ENCODE measurements at places on chromosomes 7 and 10.
A peak's percentile ranks its signal among the peaks of the same experiment; 100 is the strongest.

DNA sequence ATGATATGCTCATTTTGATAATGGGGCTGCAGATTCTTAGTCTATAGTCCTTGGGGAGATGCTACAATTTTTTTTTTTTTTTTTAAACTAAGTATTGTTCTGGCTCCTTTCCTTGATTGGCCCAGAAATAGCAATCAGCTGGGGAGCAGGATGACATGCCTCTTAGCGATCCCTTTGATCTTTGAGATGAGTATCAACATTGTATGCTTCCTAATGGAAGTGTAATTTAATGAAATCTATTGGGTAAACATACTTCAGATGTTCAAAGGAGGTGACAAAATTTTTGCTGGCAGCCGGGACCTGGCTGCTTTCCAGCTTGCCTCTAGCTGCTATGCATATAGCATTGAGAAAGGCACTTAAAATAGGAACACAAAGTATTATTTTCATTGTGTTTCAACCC lies 43.5 kb downstream of the VTI1A start:
- no peak for DNase-seq

DNA sequence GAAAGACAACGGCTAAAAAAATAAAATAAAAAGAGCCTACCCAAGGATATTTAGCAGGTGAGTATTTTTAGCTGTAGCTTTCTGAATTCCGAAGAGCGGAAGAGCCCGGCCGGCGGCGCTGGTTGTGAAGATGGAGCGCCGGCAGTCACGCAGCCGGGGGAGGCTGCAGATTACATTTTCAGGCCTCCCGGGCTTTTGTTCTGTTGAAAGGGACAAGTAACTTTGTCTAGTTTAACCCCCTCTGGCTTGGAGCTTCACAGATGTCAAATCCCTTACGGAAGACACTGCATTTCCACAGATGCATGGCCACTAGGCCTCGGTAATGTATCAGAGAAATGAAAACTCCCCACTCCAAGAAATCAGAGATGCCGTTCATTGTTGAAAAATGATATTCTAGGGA lies 497.6 kb upstream of the MKI67 start:
- DNase-seq, result no peak

- no peak for DNase-seq
Measured at GRCh38 chr10:224571-224970, 89.3 kb downstream of the ZMYND11 start.

DNA sequence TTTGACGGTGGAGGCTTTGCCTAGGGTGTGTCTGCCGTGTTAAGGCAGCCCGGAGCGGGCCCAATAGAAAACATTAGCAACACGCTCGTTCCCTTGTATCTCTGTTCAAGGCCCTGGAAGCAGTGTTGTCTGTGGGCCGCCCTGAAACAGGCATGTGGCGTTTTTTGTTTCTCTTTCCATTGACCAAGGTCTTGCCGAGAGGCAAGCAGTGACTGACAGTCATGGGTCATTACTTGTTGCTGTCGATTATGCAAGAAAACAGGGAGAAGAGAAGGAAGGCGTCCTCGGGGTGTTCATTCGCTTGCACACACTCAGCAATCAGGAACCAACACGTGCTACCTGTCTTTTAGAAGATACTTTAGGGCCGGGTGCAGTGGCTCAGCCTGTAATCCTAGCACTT lies 92.5 kb downstream of the EZH2 start:
- no peak for DNase-seq

- no peak for DNase-seq
Measured at GRCh38 chr10:86693275-86693674, 25.0 kb downstream of the LDB3 start.

DNA sequence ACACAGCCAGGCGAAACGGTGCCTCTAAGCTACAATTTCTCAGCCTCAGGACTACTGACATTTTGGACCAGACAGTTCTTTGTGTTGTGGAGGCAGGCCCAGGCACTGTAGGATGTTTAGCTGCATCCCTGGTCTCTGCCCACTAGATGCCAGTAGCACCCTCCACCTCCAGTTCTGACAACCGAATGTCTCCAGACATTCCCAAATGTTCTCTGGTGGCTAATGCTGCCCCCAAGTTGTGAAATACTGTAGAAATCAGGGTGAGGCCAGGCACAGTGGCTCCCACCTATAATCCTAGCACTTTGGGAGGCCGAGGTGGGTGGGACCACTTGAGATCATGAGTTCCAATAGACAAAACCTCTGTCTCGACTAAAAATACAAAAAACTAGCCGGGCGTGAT lies 18.2 kb downstream of the HNRNPF start:
- DNase-seq, result peak; percentile 24

DNA sequence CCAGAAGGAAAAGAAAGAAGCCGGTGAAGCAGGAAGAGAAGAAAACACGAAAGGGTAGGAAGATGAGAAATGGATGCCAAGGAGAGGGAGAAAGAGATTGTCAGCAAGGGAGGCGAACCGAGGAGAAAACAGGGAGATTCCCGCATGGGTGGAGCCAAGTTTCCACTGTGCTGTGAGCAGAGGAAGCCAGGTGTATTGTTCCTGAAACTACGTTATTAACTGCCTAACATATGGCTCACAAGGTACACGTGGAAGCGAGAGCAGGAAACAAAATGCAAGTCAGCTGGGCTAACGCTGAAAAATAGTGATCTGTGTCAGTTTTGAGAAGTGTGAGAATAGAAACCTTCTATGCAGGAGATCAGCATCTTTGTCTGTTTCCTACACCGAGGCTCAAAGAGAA lies 20.4 kb upstream of the HIPK2 start:
- DNase-seq, result no peak

DNA sequence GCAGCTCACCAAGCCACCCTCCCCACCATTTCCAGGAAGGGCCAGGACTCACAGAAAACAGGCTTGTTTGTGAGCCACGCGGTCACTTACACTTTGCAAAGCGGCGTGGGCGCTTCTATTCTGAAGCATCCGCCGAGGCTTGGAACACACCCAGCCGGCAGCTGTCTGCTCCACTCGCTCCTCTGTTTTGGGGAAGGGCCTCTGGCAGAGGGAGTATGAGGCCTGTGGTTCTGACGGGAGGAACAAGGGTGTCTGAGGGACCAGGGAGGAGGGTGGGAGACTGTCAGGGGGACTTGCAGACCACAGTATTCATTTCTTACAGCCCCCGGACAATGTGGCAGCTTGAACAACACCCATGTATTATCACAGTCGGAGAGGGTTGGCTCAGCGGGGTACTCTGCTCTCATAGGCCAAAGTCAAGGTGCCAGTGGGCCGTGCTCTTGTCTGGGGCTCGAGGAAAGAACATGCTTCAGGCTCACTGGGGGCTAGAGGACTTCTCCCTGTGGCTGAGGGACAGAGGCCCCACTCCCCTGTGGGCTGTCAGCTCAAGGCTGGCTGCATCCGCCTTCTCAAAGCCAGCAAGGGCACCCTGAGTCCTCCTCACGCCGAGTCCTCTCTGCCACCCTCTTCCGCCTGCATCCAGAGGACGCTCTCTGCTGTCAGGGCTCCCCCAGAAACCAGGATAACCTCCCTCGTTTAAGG lies 60.4 kb upstream of the FAM20C start:
- DNase-seq, result peak; percentile 72

GRCh38 chr7:134327896-134328295 lies 11.2 kb upstream of the SLC35B4 start:
- DNase-seq, result peak; percentile 73

GRCh38 chr10:91352760-91353159 lies 57.4 kb upstream of the HECTD2 start:
- DNase-seq, result no peak

DNA sequence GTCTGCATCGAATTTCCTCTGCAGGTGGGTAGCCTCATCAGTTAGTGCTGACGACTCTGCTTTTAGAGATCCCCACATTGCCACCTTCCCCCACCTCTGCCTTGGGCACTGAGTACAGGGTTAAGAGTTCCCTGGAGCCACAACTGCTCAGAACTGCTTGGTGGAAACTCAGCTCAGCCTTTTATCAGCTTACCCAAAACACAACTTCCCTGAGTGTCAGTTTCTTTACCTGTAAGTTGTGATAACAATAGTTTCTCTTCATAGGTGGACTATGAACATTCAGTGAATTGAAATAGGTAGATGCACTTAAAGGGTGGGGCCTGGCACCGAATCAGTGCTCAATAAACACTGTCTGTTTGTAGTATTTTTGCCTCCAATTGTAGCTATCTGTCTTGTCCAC lies 11.3 kb downstream of the ASB13 start:
- DNase-seq, result no peak

GRCh38 chr10:93452143-93452542 lies 30.0 kb downstream of the MYOF start:
- DNase-seq, result no peak

- no peak for DNase-seq
Measured at GRCh38 chr10:14271621-14272020, 59.1 kb downstream of the FRMD4A start.

DNA sequence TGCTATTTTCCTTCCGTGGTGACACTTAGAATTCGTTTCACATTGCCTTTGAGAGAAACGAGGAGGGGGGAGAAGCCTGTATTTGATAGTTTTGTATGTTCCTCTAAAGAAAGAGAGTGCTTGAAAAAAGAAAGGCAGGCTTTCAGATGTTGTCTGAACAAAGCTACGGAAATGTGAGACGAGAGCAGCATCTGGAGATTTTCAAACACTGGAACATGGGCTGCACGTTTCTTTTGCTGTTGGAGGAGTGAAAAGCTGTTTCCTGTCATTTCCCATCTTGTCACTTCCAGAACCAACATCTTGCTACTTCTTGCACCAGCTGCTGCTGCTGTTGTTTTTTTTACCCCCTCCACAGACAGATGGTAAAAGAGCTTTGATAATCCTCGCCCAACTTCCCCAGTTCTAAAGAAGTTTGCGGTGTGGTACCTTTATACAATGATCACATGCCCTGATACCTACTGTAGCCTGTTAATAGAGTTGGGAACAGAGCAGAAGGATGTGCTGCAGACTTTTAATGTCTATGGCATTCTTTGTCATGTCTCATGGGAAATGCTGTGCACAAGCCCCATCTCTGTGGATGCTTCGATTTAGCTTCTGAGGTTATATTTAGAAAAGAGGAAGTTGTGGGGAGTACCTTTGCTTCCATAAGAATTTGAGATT lies 408.1 kb downstream of the AUTS2 start:
- no peak for DNase-seq

DNA sequence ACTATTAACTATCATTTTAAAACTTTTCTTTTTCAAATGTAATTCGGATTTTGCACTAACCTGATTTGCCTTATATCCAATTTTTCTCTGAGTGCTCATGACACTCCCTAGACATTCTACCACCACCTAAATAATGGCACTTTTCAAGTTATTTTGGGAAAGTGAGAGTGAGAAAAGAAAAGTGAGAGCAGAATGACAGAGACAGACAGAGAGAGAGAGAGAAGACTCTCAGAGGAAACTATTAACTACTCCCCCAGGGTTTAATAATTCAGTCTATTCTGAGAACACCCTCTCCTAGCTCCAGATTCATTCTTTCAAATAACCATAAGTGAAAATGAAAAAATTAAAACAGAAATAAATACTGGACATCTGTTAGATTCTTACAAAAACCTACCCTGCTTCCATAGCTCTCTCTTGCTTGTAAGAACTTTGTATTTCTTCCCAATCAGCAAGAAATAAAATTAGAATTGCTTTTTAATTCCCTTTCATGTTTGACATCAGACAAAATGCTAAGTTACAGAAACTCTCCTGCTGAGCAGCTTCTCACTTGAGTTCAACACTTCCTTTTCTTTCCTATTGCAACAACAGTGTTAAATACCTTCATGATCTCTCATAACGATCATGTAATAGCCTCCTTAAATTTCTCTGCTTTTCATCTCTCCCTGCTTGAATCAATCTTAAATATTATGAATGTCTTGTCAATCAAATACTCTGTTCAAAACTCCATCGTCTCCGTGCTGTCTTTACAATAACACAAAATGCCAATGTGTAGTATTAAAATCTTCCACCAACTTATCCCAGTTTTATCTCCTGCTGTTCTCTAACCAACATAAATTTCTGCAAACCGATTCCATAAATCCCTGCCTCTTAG lies 191.7 kb downstream of the SEMA3E start:
- no peak for DNase-seq

DNA sequence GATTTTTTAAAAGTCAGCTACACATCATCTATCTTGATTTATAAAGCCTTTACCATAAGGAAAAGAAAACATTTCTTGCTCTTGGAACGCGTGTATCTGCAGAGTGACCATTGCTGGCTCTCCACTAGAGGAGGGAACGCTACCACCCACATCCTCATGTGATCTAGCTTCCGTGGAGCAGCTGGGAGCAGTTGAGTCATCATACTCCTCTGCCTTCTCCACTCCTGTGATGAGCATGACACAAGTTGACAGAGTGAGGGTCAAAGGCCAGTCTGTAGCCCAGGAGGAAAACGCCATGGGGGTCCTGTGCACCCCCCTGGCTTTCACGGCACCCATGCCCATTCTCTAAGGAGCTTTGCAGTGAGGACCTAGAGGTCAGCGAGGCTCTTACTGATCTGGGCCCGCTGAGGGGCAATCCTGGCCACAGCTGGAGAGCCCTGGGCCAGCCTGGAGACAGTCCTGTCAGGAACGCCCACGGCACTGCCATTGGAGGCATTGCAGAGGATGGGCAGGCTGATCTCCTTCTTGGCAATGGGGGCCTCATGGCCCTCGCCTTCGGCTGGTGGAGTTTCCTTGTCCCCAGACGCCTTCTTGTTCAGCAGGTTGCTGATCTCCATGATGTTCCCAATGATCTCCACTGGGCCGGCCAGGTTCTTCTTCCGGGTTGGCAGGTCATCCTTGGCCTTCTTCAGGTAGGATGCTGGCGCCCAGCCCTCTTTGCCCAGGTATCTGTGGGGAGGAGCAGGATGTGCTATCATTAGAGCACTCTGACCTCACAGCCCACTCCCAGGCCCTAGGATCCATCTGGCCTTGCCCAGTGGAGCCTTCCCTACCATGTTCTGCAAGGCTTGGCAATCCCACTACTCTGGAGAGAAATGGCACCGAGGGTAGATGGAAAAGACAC lies 119.2 kb downstream of the NEURL1 start:
- DNase-seq, result peak; percentile 93

- DNase-seq, result no peak
Measured at GRCh38 chr10:81548160-81548559, 326.8 kb upstream of the NRG3 start.

- DNase-seq, result peak; percentile 44
Measured at GRCh38 chr10:102644646-102645387, 538 bp downstream of the TRIM8 start.

DNA sequence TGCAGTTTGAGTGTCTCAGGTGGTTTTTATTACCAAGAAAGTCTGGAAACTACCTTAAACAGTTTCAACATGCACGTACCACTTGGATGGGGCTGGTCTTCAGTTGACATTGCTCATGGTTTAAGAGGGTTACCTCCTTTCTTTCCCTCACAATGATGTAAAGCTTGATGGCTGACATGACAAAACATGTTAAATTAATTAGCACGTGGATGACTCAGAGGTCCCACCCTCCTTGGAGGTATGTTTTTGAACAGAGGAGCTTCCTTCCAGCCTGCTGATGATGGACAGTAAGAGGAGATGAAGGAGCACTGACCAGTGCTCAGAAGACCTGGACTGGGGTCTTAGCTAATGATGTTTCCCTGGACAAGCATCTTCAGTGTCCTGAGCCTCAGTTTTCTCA lies 322.3 kb upstream of the PODXL start:
- no peak for DNase-seq

- DNase-seq, result peak; percentile 93
Measured at GRCh38 chr7:139829025-139829774, at the start of gene TBXAS1. TSS of gene TBXAS1 (plus strand) at chr7:139829264. CDS start at chr7:139829391, 127 bp downstream.
